ENCODE measurements at places on chromosomes 1 and 21.

GRCh38 chr1:30249446-30250337 lies 473.7 kb downstream of the MATN1 start:
- DNase-seq: no peak

DNA sequence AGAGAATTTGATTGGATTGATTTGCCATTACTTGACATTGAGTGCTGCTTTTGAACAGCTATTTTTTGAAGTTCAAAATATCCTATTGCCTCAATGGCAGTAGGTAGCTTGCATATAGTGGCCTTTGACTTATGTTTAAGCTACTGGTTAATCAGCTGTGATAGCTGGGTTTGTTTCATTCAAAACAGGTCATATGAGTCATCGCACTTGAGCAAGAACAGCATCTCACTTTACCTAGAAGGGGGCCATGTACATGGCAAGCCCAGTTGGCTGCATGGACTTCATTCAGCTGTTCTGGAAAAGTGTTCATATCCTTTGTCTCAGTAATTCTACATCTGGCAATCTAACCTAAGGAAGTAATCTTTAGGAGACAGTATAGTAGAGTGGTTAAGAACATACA lies 29.0 kb upstream of the ARID1A start:
- DNase-seq: no peak

GRCh38 chr1:6511561-6512244 lies 20.2 kb upstream of the PLEKHG5 start:
- DNase-seq: no peak

DNA sequence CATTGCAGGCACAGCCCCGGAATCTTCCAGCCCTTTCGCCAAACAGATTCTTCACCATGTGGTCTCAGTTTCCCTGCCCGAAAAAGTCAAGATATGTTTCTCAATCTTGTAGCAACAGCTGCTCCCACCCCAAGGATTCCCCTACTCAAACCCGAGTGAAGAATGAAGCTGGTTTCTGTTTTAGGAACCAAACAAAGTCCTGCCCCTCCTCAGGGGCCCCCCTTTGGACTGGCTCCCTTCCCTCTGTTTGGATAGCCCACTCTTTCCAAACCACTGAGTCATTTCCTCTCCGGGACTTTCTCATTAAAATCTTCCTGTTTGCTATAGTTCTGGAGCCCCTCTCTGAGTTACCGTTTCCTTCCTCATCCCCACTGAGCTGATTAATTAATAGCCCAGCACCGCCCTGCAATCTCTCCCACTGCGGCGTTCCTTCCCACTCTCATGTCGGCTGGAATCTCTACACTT lies 100.9 kb downstream of the TSEN15 start:
- DNase-seq: no peak

GRCh38 chr1:2073382-2074230 lies 23.4 kb downstream of the PRKCZ start:
- DNase-seq: no peak

DNA sequence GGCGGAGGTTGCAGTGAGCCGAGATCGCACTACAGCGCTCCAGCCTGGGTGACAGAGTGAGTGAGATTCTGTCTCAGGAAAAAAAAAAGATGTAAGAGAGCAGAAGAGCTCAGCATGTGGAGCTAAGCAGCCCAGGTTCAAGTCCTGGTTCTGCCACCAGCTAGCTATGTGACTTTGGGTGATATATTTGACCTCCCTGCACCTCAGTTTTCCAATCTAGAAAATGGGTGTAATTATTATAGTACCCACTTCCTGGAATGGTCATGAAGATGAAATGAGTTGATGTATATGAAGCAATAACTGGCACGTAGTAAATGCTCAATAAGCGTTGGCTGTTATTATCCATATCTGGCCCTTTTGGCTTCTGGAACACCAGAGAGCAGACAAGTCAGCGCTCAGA lies 38.2 kb downstream of the CAMK2N1 start:
- no peak for DNase-seq

All from stimulated activated CD8-positive, alpha-beta memory T cell treated with anti-CD3 and anti-CD28 coated beads, Interleukin-7, amount 100 ng/mL, for 1 hour (primary cell).